Uterus (tissue), 4 donors: ENCODE measurements at places on chromosomes 11 and 22.

- no peak for DNase-seq
Measured at GRCh38 chr11:13119941-13120520, 110.9 kb downstream of the RASSF10 start.

GRCh38 chr11:15830741-15831428 lies 525.5 kb downstream of the SOX6 start:
- DNase-seq: no peak

GRCh38 chr11:108122166-108122628 lies 830 bp downstream of the ACAT1 start:
- DNase-seq: no peak

GRCh38 chr11:128575174-128575960 lies 12.0 kb downstream of the ETS1 start:
- DNase-seq: no peak

GRCh38 chr22:28813772-28814518 lies 13.6 kb upstream of the XBP1 start:
- DNase-seq: peak; percentile 52

GRCh38 chr11:95926726-95927125 lies 2.8 kb upstream of the MTMR2 start:
- DNase-seq: no peak
